Eye (tissue), 1 donor: ENCODE measurements at places on chromosomes 1 and 21.
A peak's percentile ranks its signal among the peaks of the same experiment; 100 is the strongest.

DNA sequence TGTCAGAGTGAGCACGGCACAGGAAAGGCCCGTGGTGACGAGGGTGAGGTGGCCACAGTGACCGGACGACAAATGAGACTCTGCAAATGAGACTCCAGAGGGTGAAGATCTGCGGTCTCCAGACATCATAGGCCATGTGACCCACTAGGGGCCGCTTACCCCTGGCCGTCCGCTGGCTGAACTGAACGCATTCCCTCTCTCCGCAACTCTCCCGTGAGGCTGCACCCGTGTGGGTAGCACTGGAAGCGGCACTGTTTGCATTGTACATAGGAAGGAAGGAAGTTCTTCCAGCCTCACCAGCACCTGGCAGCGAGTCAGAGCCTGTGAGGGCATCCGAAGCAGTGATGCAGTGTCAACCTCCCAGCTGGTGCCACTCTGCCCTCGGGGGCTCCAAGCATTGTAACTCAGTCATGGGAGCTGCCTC, 23.6 kb upstream of the SPSB1 start:
- peak; percentile 29 for DNase-seq

DNA sequence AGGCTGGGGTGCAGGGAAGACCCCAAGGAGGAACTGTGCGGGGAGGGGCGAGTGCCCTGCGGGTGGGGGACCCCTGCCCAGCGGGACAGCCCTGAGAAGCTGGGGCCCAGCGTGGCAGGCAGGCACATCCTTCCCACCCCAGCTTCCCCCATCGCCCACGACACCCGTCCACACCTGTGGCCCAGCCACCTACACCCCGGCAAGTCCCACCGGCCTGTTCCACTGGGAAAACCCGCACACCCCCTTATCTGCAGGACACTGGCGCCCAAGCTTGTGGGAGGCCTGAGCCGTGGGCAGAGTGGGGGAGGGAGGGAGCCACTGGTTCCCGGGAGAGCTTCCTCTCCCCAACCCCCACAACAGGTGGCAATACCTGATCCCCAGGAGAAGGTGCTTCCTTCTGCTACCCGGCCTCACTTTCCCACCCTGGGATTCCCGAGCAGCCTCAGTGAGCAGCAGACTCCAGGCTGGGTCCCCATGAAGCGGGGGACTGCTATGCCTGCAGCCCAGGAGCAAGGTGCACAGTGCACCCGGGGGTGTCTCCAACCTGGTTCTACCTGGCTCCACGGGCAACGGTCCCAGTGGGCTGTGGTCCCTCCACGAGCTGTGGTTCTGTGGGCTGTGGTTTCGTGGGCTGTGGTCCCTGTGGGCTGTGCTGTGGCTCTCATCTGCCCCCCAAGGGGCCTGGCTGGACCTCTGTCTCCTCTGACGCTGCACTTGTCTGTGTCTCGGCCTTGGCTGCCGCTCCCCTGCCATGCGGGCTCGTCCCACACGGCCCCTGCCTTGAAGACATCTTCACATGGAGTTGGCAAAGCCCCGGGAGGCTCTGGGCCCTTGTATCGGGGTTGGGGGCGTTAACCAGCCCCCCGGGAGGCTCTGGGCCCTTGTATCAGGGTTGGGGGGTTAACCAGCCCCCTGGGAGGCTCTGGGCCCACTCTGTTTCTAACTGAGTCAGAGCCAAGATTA, 37.8 kb upstream of the POFUT2 start:
- no peak for DNase-seq

- no peak for DNase-seq
These were observed 196.6 kb upstream of the HMCN1 start for GRCh38 chr1:185537596-185537995.

- peak; percentile 95 for DNase-seq
These were observed 13.5 kb upstream of the ACBD6 start for GRCh38 chr1:180515857-180516388.

DNA sequence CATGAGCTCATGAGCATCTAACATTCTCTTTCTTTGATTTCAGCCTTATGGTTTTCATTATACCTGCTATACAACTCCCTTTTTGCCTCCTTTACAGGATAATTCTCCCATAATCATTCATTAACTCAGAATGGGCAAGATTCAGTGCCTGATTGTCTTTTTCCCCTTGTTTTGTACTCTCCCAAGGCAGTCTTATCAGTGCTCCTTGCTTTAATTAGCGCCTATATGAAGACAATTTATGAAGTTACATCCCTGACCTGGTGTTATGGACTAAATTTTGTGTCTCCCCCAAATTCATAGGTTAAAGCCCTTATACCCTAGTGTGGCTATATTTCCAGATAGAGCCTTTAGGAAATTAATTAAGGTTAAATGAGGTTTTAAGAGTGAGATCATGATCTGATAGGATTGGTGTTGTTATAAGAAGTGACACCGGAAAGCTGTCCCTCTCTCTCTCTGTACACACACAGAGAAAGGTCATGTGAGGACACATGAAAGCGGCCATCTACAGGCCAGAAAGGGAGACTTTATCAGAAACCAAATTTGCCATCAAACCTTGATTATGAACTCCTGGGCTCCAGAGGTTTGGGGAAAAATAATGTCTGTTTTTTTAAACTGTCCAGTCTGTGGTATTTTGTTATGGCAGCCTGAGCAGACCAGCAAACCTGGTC, 185.8 kb upstream of the CHODL start:
- no peak for DNase-seq

DNA sequence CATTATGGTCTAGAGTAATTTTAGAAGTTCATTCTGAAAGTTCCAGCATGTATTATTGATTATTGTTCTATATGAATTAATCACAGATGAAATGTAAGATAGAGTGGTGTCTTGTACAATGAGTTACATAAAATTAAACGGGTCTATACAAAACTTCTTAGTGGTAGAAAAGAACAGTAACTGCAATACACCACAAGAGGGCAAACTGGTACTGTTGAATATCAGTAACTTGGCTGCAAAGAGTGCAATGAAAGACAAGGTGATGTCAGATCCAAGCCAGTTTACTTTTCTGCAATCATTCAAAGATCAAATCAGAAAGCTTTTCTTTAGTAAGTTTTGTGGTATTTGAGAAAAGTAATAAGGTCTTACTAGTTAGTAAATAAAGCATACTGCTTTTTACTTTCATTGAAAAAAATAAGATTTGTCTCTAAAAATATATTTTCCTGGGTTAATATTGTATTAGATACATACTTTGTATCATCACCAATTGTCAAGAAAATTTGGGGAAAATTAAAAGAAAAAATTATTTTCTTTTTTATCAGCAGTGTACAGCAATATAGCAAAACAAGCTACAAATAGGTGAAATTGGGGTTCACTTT, 66.4 kb upstream of the BTG3 start:
- peak; percentile 72 for DNase-seq

DNA sequence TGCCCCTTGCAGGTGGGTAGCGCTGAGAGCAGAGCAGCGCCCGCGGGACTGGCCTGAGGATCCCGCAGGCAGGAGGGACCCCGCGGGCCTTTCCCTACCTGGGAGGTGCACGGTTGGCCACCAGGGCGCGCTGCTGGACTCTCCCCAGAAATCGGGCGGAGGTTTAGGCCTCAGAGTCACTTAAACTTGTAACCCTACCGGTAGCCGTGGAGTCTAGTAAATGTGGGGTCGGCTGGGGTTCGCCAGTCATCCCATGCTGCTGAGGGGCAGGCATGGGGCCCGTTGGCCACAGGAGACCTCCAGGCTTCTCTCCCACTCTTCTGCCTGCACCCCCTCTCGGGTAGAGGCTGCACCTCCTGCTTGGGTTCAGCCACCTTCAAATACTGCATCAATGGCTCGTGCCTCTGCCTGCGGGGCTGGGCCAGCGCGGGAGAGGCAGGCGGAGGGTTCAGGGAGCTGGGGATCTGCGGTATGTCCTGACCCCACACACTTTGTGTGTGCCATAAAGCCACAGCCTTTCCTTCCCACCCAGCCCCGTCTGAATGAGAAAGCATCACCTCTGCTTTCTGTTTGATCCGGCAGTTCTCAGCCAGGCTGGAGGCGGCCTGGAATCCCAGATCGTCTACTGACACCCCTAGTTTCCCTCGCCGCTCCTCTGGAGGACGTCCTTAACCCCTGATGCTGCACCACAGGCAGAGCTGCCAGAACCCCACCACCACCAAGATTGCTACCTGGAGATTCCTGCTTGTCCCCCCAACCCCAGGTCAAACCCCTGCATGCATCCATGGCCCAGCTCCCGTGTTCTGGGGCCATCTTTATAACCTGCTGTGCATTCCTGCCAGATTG, 12.3 kb upstream of the GSTM4 start:
- peak; percentile 88 for DNase-seq

DNA sequence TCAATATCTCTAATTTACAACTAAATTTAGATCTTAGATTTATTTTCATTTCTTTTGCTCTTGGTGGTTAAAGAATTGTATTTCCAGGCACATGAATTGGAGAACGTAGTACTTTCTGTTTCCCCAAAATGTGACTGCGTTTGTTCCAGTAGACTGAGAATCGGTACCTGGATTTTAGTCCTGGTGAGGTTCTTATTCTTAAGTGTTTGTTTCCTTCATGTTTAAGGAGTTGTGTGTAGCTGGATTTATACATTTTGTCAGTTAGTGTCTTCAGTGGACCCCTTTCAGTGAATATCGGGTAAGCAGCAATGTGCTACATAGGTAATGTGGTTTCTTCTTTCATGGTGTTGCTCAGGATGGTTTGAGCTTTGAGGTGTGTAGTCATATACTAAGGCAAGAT, 6.8 kb downstream of the MIER1 start:
- peak; percentile 21 for DNase-seq

GRCh38 chr1:79507770-79508169, 501.2 kb upstream of the ADGRL4 start:
- DNase-seq: no peak

- peak; percentile 85 for DNase-seq
These were observed 36.4 kb upstream of the HHAT start for GRCh38 chr1:210292231-210292871.

DNA sequence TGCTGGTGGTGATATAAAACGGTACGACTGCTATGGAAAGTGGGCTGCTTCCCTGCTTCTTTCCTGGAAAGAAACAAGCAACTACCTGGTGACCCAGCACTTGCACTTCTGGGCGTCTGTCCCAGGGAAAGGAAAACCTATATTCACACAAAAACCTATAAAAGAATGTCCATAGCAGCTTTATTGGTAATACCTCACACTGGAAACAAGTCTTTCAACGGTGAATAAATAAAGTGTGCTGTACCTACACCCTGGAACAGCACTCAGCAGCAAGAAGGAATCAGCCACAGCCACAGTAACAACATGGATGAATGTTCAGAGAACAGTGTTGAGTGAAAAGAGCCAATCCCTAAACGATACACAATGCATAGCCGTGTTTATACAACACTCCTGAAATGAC, 19.9 kb downstream of the SLC19A1 start:
- DNase-seq: no peak

DNA sequence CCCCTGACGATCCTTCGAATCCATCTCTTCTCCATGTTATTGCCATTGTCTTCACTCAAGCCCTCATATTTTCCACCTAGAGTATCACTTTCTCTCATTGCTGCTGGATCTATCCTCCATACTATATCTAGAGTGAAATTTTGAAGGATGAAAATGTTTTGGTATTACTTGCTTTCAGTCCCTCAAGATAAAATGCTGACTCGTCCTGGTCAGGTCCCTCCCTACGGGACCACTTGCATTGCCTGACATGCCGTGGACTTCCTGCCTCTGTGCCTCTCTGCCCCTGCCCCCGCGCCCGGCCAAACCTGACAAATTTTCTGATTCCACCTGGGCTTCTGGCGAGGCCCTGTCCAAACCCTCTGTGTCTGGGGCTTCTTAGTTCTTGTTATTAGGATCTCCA, 23.6 kb downstream of the SPATA46 start:
- no peak for DNase-seq

DNA sequence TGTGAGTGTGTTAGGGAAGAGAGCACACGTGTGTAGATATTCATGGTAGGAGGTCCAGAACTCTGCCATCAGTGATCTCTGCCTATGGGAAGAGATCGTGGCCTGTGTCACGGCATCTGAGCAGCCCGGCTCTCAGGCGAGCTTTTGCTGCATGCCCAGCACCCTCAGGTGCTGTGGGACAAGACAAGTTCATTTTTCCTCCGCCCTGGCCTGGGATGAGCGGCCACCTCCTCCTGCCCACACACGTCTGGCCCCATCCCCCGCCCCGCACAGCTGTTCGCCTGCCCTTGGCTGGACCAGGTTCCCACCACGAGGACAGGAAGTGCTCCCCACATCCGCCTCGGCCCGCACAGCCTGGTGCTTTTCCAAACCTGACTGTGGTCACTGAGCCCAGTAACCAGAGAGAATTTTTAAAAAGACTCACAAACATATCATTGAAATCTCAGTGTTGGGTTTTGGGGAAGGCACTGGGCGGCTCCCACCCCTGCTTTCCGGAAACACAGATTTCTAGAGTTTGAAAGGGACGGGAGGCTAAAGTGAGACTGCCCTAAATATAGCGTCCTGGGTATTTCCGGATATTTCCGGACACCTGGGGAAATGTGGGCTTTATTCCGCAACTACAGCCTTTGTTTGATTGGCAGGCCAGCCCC, 18.0 kb downstream of the BMP8A start:
- no peak for DNase-seq

DNA sequence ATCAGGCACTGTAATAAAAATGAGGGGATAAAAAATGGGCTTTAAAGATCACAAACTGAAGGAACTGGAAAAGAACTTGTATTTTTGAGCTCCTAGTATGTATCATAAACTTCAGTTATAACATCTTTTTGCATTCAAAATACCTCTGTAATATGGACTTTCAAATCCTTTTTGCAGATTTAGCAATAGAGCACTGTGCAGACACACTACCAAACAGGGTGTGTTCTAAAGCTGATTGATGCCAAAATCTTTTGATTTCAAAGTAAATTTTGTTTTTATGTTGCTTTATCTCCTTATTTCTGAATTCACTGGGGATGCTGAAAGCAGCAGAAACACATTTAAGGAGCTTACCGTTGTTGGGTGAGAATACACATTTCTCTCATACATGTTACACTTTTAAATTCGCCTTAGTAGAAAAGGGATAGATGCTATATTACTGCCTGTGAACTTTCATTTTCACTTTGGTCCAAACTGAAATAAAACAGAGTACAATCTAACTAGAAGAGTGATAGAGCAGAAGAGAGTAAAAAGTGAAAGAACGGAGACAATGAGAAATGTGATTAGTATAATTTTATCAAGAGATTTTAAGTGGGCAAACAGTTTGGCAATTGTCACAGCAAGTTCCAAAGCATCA, 1126.6 kb downstream of the BRINP3 start:
- DNase-seq: no peak

DNA sequence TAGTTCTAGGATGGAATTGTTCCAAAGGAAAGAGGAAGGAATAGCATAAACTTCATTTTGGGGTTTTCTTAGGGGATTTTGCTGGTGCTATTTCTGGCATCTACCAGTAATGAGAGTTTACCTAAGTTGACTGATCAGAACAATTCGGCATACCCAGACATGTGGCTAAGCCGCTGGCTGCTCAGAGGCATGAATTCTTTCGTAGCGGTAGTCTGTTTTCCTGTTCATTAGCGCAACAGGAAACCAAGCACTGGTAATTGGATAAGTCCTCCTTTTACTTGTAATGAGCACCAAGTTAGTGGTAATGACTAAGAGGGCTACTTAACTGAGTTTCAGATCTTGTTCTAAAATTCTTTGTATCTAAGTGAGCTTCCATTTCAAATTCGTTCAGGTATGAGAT, 38.6 kb downstream of the C21orf91 start:
- no peak for DNase-seq

- no peak for DNase-seq
These were observed 52.9 kb upstream of the KDM4A start for GRCh38 chr1:43597028-43597427.
